ENCODE measurements at places on chromosomes 2 and 18.

DNA sequence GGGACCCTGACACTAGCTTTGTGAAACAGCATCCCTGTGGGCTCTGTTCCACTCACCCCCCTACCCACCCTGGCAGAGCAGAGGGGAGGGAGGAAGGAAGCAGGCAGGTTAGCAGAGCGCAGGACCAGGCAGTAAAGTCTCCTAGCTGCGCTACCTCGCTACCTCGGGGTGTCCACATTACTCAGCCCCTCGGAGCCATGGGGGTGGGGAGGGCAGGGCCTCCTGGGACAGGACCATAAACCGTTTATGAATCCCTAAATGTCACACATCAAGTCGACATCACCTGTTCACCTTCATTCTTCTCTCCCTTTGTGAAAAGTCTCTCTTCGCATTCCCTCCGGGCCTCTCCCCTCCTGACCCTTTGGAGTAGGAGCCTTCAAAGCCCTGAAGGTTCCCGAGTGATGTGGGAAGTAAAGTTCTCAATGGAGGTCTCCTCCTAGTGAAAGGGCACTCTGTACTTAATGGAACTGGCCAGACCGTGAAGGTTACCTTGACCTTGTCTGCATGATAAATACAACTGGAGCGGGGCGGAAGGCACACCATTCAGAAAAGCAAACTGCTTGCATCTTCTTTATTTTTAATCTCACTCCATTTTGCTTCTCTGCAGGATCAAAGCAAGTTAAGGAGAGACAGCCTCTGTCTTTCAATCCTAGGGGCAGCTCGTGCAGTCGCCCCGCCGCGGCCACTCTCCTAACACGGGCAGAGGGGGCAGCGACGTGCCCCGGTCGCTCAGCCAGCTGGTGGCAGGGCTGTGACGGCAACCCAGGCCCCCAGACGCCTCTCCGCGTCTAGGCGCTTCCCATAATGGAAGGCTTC is 23.7 kb upstream of the SMAD7 start:
- no peaks in the 10 kb centered on the region for H3K27me3 ChIP-seq
- DNase-seq: peak; percentile 43
- H3K4me3 ChIP-seq: no peak overlapping the region

GRCh38 chr2:177796654-177797415 is 275.7 kb downstream of the PDE11A start:
- no peaks in the 10 kb centered on the region for H3K27me3 ChIP-seq
- H3K36me3 ChIP-seq: no peaks in the 10 kb centered on the region
- no peak for DNase-seq
- H3K4me1 ChIP-seq: no peaks in the 10 kb centered on the region

DNA sequence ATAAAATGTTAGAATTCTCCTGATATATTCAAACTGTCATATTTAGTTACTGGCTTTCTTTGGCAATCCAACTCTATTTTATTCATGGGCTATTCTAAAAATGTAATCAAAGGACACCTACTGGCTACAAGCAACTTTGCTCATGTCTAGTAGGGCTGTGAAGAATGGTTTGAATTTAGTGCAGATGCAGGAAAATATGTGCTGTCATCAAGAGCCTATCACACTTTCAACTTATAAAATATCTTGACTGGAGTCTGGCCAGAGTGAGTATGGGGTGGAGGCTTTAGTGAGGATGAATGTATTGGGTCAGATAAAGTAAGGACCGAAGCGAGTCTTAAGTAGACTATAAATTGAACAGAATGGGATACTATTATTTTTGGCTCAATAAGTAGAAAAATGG is 343.4 kb upstream of the SPRED2 start:
- H3K27me3 ChIP-seq: no peaks in the 10 kb centered on the region
- H3K4me1 ChIP-seq: no peaks in the 10 kb centered on the region
- no peak overlapping the region for H3K4me3 ChIP-seq
- no peak overlapping the region for H3K27ac ChIP-seq
- DNase-seq: no peak

DNA sequence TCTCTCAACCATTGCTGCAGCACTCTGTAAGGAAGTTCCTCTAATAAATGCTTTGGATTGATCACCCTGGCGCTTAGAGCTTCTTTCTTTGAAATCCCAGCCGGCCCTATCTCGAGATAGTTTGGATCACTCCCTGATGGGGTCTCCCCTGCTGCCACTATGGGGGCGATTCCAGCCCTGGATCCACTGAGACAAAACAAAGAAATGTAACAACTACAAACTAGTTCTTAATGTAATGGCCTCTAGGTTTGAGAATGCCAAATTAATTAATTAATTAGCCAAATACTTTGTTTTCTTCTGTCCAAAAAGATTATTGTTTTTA is 15.2 kb downstream of the SRSF7 start:
- no peaks in the 10 kb centered on the region for H3K36me3 ChIP-seq
- no peak overlapping the region for H3K27ac ChIP-seq
- no peak for DNase-seq
- H3K27me3 ChIP-seq: no peaks in the 10 kb centered on the region
- no peak overlapping the region for H3K4me3 ChIP-seq

DNA sequence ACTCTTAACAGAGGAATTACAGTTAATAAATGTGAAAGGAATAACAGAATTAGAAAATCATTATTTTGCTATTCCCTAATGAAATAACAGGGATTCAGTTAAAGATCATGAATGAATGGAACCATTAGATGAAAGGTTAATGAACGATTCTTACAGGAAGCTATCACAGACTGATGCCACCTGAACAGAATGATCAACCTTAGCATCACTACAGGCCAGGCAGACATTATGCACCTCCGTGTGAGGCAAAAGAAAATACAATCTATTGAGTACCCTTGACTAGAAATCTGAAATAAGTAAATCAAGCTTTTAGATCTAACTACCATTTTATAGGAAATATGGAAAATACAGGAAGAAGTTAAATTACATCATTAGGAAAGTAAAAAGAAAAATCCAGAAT is 10.4 kb downstream of the ROCK1 start:
- H3K4me1 ChIP-seq: peaks cover 24% of the 10 kb centered on the region
- H3K27me3 ChIP-seq: no peaks in the 10 kb centered on the region
- no peaks in the 10 kb centered on the region for H3K36me3 ChIP-seq
- H3K4me3 ChIP-seq: no peak overlapping the region
- no peak for DNase-seq
- no peak overlapping the region for H3K27ac ChIP-seq

DNA sequence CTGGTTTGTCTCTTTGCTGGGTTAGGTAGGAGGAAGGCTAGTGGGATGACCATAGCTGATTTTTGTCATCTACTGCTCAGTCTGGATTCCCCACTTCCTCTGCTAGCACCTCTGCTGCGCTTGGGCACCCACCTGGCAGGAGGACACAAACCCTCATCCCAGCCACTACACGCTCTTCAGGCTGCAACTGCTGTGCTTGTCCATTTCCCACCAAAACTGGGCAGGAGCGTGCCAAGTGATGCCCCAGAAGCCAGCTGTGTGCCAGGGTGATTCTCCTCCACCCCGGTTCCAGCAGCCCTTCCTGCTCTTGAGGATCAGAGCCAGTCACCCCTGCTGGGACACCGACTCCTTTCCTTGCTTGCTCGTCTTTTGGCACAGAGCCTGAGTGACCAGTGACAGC is 15.7 kb upstream of the PER2 start:
- no peaks in the 10 kb centered on the region for H3K36me3 ChIP-seq
- no peak for DNase-seq
- H3K27ac ChIP-seq: no peak overlapping the region
- no peaks in the 10 kb centered on the region for H3K27me3 ChIP-seq
- H3K4me1 ChIP-seq: peaks cover 36% of the 10 kb centered on the region
- H3K4me3 ChIP-seq: no peak overlapping the region

DNA sequence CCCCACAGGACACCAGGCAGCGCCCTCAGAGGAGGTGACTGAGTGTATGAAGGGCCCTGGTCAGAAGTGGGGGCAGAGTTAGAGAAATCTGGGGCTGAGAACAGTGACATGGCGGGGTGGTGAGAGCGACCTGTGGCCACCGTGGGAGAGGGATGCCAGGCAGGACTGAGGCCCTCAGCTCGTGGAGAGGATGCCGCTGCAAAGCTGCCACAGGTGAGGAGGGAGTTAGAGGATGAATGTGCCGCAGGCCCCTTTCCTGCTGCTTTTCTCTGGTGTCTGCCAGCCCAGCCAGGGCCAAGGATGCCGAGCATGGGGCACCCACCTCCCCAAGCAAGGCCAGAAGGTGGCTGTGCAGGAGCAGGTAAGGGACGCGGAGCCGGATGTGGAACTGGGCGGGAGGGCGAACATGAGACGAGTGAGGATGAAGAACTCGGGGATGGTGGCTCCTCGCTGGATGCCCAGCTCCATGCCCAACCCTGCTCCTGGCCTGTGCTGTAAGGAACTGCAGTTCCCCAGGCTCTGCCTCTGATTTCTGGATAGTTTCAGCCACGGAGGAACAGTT is 269.2 kb upstream of the HDAC4 start:
- no peaks in the 10 kb centered on the region for H3K4me1 ChIP-seq
- no peak overlapping the region for H3K27ac ChIP-seq
- DNase-seq: no peak
- no peak overlapping the region for H3K4me3 ChIP-seq
- no peaks in the 10 kb centered on the region for H3K27me3 ChIP-seq

DNA sequence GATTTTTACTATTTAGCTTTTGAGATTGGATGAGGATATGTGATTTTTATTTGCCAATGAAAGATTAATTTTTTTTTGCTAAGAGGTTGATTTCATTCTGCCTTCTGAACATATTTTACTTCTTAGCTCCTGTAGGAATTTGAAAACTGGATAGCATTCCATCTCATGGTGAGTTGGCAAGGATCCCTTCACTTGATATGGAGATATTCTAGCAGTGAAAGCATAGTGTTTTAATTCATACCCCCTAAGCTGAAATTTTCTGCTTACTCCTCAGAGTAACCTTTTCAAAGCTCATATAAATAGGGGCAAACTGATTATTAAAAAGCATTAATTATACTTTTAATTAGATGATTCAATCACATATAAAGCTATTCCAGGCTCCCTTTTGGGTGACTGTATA is 61.0 kb upstream of the KCNJ3 start:
- H3K4me1 ChIP-seq: no peaks in the 10 kb centered on the region
- no peak overlapping the region for H3K4me3 ChIP-seq
- no peaks in the 10 kb centered on the region for H3K27me3 ChIP-seq
- no peak for DNase-seq
- H3K36me3 ChIP-seq: no peaks in the 10 kb centered on the region

DNA sequence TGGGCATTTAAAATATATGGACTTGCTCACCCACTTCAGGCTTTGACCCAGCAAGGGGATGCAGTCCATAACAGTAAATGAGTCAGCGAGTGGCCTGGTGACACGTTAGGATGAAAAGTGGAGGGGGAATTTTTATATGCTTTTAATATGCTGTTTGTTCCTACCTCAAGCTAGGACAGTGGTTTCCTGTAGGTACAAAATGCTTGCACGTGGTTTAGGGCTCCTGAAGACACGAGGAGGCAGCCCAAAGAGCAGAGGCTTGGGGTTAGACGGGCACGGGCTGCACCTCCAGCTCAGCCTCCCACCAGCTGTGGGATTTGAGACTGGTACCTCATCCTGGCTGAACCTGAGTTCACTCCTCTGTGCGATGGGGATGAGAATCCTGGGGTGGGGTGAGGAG is 306.2 kb upstream of the CXCR4 start:
- no peak overlapping the region for H3K27ac ChIP-seq
- H3K36me3 ChIP-seq: no peaks in the 10 kb centered on the region
- no peak overlapping the region for H3K4me3 ChIP-seq
- peaks cover 8% of the 10 kb centered on the region for H3K4me1 ChIP-seq

DNA sequence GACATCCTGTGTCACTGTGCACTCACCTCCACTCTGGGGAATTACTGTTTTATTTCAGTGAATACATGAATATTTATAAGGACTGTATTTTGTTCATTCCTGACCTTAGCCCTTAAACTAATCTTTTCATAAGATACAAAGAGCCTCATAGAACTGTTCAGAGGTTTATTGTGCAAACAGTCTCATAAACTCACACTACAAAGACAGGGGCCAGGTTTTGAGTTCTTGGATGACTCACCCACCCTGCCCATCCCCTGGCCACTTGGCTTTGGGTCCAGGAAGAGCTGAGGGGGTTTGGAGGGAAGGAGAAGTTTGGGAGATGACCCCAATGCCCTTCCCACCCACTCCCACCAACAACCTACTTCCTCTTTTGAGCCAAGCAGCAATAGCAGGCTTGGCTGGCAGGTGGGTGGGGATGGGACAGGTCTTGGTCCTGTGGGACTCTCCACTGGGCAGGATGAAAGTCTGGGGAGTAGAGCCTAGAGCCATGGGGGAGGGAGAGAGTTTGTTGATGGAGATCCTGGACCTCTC is 43.1 kb upstream of the IL1R2 start:
- no peak for DNase-seq
- no peak overlapping the region for H3K4me3 ChIP-seq
- no peaks in the 10 kb centered on the region for H3K27me3 ChIP-seq
- H3K27ac ChIP-seq: no peak overlapping the region
- H3K4me1 ChIP-seq: no peaks in the 10 kb centered on the region
- no peaks in the 10 kb centered on the region for H3K36me3 ChIP-seq

DNA sequence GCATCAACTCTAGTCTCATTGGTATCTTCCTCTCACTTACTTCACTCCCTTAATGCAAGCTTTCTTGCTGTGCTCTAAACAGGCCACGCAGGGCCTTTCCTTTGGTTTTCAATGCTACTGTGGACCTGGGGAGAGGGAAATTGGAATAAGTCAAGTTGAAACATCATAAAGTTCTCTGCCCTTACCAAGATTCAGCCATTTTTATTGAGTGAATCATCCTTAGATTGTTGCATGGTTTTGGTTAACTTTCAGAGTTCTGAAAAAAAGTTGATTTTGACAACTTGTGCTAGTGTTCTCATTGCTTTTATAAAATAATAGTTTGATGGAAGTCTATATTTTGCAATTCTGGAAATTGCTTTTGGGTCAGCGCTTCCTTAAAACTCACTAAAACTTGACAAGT is 852.8 kb upstream of the ACVR2A start:
- no peak for DNase-seq
- no peaks in the 10 kb centered on the region for H3K36me3 ChIP-seq
- H3K4me3 ChIP-seq: no peak overlapping the region
- H3K27ac ChIP-seq: no peak overlapping the region
- no peaks in the 10 kb centered on the region for H3K27me3 ChIP-seq
- H3K4me1 ChIP-seq: no peaks in the 10 kb centered on the region

GRCh38 chr18:79596446-79597175 is 83.0 kb upstream of the CTDP1 start:
- H3K27me3 ChIP-seq: no peaks in the 10 kb centered on the region
- H3K4me3 ChIP-seq: no peak overlapping the region
- H3K4me1 ChIP-seq: no peaks in the 10 kb centered on the region
- no peaks in the 10 kb centered on the region for H3K36me3 ChIP-seq
- no peak for DNase-seq
- H3K27ac ChIP-seq: no peak overlapping the region
